MM.1S (cell line): ENCODE measurements at places on chromosomes 4 and X.

DNA sequence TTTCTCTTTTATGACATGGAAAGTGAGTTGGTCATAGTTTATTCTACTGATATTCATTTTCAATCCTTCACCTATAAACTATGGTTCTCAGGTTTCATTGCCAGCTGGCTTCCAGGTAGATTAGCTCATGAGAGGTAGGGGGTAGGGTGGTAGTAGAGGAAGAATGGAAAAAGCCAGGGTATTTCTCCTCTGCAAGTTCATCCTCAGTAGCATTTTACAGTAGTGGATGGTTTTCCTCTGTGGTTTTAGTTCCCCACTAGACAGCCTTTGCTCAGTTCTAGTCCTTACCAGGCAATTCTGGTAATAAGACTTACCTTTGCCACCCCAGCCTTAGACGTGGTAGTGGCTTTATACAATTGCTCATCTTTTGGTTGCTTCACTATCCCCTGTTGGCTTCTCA lies 8.9 kb upstream of the NAA11 start:
- no peak for DNase-seq

DNA sequence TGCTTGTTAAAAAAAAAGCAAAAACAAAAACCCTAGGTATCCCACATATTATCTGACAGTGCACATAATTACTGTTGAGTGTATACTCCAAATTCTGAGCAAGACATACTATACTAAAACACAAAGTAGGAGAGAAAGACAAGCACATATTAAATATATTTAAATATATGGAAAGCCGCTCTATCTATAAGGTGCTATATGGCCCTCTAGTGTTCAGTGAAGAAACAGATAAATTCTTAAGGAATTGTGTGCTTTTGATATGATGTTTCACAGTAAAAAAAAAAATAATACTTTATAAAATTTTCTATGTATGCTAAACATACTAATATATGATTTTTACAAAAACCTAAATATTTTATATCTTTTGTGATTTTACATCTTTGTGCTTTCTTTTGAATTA lies 137.8 kb downstream of the FBXW7 start:
- no peak for DNase-seq

DNA sequence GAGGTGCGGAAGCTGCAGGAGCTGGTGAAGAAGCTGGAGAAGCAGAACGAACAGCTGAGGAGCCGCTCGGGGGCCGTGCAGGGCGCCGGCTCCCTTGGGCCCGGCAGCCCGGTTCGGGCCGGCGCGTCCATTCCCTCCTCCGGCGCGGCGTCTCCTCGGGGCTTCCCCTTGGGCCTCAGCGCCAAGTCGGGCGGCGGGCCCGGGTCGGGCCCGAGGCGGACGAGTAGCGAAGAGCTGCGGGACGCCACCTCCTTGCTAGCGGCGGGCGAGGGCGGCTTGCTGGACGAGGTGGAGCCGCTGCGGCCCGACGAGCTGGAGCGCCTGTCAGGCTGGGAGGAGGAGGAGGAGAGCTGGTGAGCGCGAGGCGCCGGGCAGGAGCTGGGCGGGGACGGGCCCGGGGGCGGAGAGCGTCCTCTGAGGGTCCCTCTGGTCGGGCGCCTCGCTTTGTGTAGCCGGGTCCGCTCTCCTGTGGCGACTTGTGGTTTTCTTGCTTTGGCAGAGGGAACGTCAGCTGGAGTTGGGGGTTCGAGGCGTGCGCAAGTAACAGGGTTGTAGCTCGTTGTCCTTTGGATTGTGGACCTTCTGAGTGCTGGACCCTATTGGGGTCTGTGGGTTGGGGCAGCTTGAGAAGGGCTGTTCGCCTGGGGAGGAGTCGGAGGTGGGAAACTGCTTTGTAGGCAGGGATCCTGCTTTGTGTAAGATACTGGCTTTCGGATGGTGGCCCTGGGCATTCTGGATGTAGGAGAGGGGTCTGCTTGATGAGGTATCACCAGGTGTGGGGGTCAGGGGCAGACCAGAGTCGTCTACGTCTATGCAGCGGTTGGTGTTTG lies 662 bp downstream of the SLAIN2 start:
- peak; percentile 45 for DNase-seq

- DNase-seq, result no peak
Measured at GRCh38 chrX:66602381-66602938, 36.4 kb downstream of the EDA2R start.

- peak; percentile 56 for DNase-seq
Measured at GRCh38 chrX:16882169-16882568, 12.0 kb upstream of the RBBP7 start.

DNA sequence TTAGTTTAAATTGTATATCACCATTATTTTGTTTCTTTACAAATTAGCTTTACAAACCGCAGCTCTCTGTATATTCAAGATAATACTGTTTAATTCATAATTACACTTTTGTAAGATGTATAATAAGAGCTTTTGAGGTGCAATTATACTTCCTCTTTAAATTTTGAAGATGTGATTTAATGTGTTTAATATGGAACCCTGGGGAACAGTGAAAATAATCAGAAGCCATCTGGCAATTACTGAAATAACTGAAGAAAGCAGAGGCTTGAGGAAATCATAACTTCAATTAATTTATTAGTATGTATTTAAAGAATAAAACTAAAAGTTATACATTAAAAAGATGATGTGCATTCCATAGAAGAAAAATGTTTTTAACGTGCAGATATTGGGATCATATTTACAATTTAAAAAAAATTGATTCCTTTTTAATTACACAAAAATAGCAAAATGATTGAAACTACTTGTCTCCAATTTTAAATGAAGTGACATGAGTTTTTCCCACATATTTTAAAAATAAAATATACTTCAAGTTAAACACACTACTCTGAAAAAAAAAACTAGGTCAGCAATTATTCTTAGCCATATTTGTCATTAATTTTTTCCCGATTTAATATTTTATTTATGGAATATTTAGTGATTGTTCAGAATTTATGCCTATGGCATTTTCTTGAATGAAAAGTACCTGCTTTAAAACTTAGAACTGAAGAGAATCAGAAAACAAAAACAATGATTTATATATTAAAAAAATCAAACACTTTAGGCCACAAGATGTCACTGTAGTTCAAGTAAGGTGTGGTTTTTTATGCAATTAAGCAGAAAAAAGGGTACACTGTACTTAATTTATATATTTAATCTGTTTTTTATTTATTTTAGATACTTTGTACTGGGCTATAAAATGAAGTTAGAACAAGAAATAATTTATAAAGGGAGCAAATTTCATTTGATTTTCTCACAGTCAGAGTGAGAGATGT lies 942.7 kb upstream of the NDST4 start:
- peak; percentile 42 for DNase-seq

DNA sequence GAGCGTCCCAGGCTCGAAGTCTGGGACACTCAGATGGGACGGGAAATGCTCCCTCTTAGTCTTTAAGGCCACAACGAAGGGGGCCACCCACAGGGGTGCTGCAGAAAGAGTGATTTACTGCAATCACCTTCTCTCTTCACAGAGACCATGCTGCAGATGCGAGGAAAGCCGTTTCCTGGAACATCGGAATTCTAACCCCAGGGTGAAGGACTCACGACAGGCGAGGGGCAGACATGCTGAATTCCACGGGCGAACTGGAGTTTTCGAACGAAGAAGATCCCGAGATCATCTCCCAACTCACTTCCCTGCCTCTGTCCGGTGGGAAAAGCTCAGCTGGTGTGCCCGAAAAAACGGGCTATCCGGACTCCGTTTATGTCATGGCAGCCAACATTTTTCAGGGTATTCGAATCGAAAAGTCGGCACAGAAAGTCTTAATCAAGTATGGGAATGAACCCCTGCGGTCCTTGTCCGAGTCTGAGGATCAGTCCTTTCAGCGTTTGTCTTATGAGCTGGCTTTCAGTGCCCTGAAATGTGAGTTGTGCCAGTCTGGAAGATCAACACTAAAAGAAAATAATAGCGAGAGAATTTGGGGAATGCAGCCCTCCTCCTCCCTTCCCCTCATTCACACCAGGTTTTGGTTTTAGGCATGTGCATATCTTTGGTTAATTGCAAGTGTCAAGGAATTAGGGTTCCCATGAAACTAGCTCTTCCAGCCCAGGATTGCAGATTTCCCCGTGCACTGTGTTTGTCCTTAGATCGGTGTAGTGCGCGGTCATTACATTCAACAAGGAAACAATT lies 905 bp downstream of the NSUN7 start:
- DNase-seq, result no peak

GRCh38 chr4:82569076-82569475 lies 7.3 kb upstream of the TMEM150C start:
- DNase-seq, result no peak

DNA sequence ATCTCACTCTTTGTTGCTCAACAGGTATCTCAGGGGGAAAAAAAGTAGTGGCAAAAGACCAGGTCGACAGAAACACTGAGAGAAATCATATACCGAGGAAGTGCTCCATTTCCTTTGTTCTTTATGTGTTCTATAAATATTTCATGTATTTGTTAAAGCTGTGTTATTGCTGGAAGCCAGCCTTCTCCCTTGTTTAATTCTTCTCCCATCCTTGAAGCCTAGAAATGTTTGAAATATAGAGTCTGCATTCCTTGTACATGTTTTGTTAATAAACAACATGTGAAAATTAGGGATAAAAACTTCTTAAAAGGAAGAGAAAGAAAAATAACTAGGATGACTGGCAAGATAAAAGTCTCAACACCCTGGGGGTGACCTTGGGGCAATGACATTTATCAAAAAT lies 186.2 kb downstream of the ANKRD50 start:
- DNase-seq, result no peak

DNA sequence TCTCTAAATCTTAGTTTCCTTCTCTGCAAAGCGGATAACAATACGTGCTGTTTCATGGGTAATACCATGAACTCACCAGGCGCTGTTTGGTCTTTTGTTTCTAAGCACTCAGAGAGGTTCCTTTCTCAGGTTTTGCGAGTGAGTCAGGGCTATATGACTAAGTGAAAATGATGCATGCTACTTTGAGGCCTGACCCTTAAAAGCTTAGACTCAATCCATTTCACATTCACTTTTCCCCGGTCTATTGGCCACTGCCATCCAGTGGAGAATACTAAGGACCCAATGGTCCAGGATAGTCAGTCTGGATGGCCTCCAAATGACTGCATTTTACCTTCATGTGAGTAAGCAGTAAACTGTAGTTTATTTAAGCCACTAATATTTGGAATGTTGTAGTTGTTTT lies 400.8 kb upstream of the SLIT2 start:
- no peak for DNase-seq

- DNase-seq, result peak; percentile 15
Measured at GRCh38 chr4:100188829-100189228, 1.4 kb downstream of the DDIT4L start.

DNA sequence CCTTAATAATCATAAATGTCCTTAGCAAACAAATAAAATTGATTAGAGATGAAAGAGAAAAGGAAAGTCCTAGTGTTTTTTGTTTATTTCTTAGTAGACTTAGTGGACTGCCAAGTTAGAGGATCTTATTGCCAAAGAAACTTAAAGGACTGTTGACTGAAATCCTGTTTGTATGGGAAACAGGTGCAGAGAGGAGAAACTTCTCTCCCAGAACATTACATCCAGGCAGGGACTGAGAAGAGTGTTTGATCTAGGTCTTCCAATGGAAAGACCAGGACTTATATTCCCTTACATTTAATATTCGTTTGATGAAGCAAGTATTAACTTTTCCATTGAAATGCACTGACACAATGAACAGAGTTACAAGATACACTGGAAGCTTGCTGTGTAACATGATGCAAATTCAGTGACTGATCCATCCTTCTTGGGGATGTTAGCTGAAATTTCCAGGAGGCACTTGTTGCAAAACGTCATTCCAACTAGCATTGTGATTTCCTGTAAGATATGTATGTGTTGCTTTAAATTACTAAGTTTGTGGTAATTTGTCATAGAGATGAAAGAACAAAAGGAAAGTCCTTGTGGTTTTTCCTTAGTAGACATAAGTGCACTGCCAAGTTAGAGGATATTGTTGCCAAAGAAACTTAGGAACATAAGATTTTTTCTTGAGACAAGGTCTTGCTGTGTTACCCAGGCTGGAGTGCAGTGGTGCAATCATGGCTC lies 505.6 kb downstream of the STIM2 start:
- no peak for DNase-seq

- DNase-seq, result no peak
Measured at GRCh38 chrX:100643212-100643611, 787 bp upstream of the SRPX2 start.

DNA sequence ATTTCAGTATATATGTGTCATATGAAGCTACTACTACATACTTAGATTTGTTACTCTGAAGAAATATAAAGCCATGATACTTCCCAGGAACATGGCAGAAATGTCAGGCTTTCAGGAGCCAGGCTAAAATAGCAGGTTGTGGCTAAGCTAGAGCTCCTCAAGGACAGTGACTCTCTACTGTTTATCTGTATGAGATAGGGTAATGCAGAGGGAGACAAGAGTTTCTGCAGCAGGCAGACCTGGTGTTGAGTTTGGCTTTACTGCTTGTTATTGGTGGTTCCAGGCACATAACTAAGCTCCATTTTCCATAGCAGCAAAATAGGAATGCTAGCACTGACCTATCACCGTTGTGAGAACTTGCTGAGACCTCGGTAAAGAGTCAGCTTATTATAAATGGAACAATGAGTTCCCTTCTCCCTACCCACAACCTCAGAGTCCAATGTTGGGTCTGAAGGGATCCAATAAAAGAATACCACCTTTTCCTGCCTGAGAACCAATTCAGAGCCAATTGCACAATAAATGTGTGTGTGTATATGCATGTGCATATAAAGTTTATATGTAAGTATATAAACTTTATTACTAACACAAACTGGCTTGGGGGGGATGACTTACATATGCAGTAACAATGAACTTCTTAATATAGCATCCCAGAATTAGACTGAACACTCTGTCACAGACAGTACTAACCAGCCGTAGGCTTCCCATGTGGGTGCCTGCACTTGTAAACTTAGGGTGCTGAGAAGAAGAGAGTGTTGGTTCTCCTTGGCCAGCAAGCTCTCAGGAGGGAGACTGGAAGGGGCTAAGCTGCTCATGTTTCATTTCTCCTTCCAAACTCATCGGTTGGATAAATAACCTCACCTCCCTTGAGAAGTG lies 51.9 kb upstream of the PAQR3 start:
- DNase-seq, result no peak

DNA sequence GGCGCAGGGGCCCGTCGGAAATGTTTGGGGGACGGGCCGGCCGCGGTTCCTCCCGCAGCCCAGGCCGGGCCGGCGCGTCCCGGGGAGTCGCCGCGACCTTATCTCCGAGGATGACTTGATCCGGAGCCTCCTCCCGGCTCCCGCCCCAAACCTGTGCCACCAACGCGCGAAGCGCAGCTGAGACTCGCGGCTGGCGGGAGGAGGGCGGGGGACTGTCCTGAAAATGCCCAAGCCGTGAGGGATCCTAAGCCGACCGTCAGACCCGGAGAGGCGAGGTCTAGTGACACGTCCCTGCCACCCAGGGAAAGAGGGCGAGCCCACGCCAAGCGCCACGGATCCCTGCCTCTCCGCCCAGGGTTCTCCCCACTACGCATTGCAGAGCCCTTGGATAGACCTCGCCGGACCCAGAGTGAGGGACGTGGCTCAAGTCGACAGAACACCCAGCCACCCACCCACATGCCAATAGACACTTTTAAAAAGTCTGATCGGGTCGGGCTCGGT lies 26.9 kb downstream of the UTP14A start:
- no peak for DNase-seq

DNA sequence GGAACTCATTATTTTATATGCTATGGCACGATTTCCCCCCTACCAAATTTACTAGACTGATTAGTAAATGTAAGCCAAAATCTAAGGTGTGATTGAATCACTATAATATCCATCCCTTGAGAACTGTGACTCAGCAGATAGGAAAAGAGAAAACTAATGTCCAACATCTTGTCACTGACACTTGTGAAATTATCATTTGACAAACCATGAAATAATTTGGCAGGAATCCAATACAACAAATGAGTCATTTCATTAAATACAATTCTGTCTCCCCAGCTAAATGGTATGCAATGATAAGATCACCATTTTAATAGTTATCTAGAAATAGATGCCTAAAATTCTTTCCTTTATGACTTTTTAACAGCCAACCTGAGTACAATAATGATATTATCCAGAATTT lies 462.3 kb downstream of the DMD start:
- no peak for DNase-seq
